Neural crest cell (in vitro differentiated cells): ENCODE measurements at places on chromosomes 7 and 10. TPM values are rescaled to one million over a fixed set of nuclear protein-coding genes. Genes with fewer than 3 reads are reported as not detected.

- H3K36me3 ChIP-seq: peaks cover 14% of the 10 kb centered on the region
- H3K27ac ChIP-seq: no peak overlapping the region
- H3K27me3 ChIP-seq: no peaks in the 10 kb centered on the region
- H3K4me3 ChIP-seq: no peak overlapping the region
- DNase-seq: no peak
Observed at GRCh38 chr10:34323192-34323591, 491.9 kb downstream of the PARD3 start.

The PRF1 gene
- not detected in 2 replicates for total RNA-seq

The MMD2 gene
- 0.25 TPM in 1 of 2 replicates, not detected in the other for total RNA-seq

The GJD4 gene
- total RNA-seq: not detected in 2 replicates
